HEK293T (cell line): ENCODE measurements at places on chromosomes 13 and 19.

GRCh38 chr19:1944088-1944915 lies 3.3 kb downstream of the CSNK1G2 start:
- DNase-seq = no peak

- DNase-seq = no peak
Observed at GRCh38 chr13:110822669-110822945, 92.3 kb downstream of the ANKRD10 start.

DNA sequence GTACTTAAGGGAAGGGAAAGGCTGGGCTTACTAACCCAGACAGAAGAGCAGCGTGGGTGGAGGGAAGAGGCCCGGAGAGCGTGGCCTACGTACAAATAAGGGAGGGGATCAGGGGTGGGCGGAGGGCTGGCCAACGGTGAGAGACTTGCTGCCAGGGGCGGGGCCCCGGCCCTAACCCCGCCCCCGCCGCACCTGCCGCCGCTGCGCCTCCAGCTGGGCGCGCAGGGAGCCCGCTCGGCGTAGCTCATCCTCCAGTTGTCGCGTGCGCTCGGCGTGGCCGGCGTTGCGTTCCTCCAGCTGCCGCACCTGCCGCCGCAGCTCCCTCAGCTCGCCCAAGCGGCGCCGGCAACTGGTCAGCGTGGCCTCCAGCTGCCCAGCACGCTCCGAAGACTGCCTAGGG lies 5.7 kb downstream of the HOOK2 start:
- DNase-seq = no peak

GRCh38 chr13:44974056-44974793 lies 15.0 kb downstream of the NUFIP1 start:
- no peak for DNase-seq

DNA sequence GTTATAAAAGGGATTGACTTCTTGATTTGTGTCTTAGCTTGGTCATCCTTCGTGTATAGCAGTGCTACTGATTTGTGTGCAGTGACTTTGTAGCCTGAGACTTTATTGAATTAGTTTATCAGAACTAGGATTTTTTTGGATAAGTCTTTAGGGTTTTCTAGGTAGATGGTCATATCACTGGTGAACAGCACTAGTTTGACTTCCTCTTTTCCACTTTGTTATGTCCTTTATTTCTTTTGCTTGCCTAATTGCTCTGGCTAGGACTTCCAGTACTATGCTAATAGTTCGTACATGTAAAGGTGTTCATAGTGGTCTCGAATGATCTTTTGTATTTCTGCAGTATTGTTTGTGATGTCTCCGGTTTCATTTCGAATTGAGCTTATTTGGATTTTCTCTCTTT lies 145.4 kb downstream of the DNAJC3 start:
- DNase-seq = no peak

DNA sequence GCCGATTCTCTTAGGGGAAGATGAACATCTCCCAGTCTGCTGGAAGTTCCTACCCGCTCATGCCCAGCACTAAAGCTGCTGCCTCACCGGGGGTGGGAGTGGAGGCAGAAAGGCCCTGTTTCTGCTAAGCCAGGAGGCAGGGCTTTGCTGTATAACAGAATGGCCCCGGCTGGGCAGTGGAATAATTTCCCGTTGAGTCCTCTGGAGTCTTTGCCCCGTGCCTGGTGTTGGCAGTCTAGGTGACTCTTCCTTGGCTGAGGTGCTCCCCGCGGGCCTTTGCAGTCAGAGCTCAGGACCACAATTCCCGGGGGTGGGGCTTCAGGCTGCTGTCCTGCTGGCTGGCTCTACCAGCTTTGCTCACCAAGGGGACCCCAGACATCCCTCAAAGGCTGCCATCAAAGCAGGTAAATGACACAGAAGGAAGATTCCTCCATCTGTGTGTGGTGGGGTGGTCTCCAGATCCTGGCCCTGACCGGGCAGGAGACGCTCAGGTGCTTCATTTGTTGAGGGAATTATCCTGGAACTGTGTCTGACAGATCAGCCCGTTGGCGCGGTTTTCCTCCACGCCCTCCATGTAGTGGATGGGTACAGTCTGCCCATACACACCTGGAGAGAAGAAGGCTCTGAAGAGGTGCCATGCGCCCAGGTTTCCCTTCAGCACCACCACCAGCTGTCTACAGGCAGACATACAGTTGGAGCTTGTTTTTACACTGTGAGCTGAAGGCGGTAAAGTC lies 209.9 kb downstream of the TEX29 start:
- no peak for DNase-seq

DNA sequence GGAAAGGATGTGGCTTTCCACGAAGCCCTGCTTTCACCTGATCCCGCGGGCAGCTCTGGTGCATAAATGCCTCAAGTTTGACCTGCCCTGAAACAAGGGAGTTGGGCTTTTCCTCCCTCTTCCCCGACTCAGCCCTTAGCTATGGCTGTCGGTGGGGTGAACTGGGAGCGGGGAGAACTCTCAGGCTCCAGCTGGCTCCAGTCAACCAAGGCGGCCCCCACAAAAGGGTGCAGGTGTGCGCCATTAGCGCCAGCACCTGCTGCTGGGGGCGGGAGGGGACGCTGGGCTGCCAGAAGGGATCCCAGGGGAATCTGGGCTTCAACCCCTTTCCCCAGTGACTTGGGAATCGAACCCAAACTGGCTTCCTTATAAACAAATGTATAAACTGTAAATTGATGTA lies 7.1 kb upstream of the DHRS12 start:
- DNase-seq = no peak

DNA sequence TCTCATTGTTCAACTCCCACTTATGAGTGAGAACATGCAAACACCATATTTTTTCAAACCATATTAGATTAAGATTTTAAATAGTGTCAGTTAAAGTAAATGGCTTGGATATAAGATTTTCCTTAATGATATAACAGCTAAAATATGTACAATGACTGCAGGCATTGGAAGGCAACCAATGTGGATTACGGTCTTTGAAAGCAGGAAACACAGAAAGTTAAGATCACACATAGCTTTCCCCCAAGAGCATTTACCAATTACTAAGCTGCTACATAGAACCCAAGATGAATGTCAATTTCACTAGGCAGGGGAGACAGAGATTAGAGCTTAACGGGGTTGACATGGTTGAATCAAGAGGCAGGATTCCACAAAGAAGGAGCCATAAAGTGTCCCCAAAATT lies 173.2 kb upstream of the TRPC4 start:
- no peak for DNase-seq

GRCh38 chr13:33696530-33696929 lies 121.4 kb upstream of the RFC3 start:
- no peak for DNase-seq

- DNase-seq = no peak
Observed at GRCh38 chr19:48030073-48030472, 13.8 kb downstream of the CABP5 start.

DNA sequence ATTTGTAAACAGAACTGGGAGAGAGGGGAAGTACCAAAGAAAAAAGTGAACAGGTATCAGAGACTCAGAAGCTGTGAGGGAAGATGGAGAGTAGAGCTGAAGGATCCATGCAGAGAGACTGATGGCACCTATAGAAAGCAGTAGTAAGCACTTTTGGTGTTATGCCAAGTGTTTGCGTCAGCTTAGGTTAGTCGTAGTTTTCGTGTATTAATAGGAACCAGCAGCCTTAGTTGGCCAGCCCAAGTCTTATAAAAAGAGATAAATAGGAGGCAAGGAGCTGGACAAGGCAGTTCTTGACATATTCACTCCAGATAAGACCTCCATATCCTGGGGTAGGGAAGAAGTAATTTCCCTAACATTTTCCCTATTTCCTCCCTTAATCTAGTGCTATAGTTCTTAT lies 214.2 kb downstream of the OXGR1 start:
- DNase-seq = no peak

GRCh38 chr13:79393564-79394249 lies 12.3 kb downstream of the RBM26 start:
- peak; percentile 62 for DNase-seq

DNA sequence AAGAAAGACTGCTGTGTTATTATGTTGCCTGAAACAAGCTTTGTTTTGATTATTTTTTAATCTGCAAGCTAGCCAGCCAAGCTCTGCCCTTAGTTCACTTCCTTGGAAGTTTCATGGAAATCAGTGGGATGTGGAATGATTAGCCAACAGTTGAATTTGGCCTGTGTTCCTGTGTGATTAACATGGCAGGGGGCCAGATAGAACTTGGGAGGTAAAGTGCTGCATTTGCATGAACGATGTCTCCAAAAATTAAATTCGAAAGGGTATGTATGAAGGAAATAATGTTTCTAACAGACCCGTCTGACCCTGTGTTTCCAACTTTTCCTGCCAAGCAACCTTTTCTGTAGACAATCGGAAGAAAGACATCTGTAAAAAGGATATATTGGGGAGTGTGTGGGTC lies 32.2 kb downstream of the UFM1 start:
- DNase-seq = no peak

DNA sequence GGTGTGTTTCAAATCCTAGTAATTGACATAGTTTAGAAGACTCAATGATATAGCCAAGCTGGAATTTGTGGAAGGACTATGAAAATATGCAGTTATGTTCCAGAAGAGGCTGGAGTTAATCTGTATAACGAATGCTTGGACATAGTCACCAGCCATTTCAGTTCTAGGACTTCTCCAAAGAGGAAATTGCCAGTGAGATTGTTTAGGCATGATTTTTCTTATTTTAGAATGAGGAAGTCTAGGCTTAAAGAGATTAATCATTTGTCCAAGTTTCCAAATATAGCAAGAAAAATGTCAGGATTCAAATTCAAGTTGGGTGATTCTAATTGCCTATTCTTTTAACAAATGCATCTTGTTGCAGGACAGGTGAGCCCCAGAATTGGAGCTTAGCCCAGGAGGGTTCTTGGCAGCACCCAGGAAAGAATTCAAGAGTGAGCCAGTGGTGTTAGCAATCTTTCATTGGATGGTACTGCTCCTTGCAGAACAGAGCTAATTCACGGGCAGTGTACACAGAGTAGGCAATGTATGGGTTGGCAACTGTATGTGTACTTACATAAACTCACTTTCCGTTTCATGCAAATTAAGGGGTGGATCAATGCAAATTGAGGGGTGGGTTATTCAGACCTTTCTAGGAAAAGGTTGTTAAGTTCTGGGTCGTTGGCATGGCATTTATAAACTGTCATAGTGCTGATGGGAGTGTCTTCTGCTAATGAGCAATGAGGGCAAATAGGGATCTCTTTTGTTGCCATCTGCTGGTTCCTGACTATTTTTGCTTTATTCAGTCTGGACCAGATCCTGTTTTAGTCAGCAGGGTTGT lies 763.1 kb upstream of the SLITRK1 start:
- DNase-seq = no peak

DNA sequence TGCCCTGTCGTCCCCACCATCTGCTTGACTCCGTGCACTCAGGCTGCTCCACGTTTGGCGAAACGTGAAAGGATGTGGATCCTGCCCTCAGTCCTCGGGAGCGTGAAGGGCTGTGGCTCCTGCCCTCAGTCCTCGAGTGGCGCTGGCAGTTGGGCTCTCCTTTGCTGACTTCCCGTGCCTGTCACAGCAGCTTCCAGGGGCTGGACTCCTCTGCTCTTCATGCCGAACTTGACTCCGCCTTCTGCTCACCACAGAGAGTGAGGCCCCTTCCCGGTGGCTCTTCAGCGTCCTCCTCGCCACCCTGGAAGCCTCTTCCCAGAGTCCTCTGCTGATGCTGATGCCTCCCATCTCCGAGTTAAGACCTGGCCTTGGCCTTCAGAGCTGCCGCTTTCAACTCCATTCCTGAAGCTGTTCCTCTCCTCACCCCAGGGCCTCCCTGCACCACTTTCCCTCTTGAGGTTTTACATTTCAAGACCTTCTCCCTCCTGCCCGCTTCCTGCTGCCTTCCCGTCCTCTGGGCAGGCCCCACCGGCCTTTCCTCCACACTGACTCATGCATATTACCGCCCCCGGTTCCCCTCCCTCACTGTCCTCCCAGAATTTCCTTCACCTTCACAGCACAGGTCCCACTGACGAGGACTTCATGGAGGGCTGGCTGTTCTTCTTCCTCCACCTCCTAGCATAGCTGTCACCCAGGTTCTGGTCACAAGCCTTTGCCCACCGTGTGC lies 111.7 kb downstream of the SHISA2 start:
- DNase-seq = no peak

- DNase-seq = no peak
Observed at GRCh38 chr19:38015761-38016160, 108.8 kb downstream of the SIPA1L3 start.

GRCh38 chr13:81677857-81678256 lies 1336.9 kb upstream of the SPRY2 start:
- DNase-seq = no peak
